Iris pigment epithelial cell (primary cell): ENCODE measurements at places on chromosomes 3 and 15.

DNA sequence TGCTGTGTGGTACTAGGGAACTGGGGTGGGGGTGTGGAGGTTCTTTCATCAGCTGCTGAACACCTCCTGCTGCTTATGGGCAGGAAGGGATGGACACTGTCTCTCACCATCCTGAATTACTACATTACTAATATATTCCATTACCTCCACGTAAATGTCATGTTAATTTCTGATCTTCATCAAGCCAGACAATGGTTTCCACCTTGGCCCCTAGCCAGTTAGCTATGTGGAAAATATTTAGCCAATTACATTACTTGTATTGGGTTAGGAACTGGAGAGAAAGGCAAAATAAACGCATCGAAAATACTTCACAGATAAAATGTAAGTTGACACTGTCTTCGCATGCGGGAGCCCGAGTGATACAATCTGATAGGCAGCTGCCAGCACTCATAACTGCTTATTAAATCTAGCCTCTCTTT, 95.1 kb downstream of the FOXP1 start:
- no peak for DNase-seq

DNA sequence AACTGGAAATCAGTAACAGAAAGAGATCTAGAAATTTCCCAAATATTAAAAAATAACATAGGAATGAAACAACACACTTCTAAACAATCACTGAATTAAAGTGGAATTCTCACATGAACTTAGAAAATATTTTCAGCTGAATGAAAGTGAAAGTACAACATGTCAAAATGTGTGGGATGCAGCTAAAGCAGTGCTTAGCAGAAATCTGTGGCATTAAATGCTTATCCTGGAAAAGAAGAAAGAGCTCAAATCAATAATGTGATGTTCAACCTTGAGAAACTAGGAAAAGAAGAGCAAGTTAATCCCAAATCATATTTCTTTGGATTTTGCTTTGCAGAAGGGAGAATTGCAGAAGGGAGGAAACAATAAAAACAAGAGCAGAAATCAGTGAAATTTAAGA, 98.2 kb upstream of the NR2E3 start:
- DNase-seq: no peak

DNA sequence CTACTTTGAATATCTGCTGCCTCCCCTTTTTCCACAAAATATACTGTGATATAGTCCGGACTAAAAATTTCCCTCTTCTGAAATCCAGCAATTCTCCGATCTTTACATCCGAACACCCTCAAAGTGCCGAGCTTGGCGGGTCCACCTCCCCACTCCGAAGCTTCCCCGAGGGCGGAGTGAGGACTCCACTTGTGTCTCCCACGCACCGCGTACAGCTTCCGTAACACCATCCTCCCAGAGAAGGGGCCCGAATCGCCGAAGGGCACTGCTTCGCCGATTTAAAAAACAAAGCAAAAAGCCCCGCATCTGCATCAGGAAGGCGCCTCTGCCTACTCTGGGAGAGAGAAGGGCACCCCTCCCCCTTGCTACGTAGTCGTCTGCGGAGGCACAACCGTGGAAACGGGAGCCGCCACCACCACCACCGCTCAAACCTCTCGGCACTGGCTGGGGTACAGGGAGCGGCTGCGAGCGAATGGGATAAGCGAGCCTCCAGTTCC, 551 bp downstream of the NCBP2 start:
- DNase-seq: peak; percentile 62

DNA sequence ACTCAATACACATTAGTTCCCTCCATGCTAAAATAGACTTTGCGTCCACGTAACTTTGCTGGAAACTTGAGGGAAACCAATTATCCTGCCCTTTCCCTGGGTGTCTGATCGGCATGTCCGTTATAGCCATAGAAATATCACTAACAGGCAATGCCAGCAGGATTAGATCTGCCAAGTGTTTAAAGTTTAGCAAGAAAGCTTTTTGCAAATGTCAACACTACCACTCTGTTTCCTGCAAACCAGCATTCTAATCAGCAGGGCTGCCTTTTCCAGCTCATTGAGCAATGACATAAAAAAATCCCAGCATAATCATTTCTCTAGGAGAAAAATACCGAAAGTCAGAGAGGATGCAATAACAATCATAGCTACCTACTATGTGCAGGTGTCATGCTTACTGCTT, 60.9 kb downstream of the NOX5 start:
- no peak for DNase-seq

DNA sequence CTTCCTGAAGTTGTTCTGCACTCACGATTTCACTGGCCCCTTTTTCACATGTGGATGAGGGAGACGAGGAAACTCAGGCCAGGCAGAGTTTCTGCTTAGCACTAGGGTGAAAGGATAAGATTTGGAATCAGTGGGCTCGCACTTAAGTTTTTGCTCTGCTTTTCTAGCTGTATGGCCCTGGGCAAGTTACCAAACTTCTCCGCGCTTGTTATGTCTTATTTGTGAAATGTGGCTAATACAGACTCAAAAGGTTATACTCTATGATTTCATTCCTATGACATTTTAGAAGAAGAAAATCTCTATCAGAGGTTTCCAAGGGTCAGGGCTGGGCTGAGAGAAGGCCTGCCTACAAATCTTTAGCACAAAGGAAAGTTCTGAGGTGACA, 191.9 kb upstream of the LRIG1 start:
- no peak for DNase-seq

DNA sequence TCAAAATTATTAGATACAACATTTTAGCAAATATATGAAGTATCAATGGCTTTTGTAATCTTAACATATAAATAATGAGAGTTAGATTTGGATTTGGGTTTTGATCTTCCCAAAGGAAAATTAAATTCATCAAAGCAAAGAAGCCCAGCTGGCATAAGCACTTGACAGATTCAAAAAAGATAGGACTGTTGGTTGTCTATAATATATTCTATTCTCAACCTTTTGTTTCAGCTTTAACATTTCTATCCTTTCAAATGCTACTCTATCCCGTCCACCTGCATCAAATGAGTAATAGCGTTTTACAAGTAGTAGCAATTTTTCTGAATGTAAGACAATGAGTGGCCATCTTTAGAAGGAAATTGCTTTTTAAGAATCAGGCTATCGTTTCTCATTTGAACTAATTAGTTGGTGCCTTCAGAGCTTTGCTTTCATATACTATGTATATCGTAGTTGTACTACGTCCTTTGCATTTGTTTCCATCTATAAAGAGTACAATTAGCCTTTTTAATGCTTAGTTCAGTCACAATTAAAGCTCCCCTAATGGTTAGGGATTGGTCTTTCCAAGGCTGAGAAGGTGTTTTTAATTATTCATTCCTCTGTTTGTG, 278.0 kb downstream of the UBE2E2 start:
- DNase-seq: no peak

- no peak for DNase-seq
Observed at GRCh38 chr3:16801223-16801622, 83.5 kb upstream of the PLCL2 start.

DNA sequence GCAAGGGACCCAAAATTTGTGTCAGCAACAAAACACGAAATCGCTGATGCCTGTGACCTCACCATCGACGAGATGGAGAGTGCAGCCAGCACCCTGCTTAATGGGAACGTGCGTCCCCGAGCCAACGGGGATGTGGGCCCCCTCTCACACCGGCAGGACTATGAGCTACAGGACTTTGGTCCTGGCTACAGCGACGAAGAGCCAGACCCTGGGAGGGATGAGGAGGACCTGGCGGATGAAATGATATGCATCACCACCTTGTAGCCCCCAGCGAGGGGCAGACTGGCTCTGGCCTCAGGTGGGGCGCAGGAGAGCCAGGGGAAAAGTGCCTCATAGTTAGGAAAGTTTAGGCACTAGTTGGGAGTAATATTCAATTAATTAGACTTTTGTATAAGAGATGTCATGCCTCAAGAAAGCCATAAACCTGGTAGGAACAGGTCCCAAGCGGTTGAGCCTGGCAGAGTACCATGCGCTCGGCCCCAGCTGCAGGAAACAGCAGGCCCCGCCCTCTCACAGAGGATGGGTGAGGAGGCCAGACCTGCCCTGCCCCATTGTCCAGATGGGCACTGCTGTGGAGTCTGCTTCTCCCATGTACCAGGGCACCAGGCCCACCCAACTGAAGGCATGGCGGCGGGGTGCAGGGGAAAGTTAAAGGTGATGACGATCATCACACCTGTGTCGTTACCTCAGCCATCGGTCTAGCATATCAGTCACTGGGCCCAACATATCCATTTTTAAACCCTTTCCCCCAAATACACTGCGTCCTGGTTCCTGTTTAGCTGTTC, 34.9 kb downstream of the CHDH start:
- DNase-seq: no peak

GRCh38 chr3:46711305-46711704, 6.4 kb downstream of the PRSS50 start:
- no peak for DNase-seq

GRCh38 chr15:47812470-47812999, 95.2 kb downstream of the SEMA6D start:
- peak; percentile 87 for DNase-seq

DNA sequence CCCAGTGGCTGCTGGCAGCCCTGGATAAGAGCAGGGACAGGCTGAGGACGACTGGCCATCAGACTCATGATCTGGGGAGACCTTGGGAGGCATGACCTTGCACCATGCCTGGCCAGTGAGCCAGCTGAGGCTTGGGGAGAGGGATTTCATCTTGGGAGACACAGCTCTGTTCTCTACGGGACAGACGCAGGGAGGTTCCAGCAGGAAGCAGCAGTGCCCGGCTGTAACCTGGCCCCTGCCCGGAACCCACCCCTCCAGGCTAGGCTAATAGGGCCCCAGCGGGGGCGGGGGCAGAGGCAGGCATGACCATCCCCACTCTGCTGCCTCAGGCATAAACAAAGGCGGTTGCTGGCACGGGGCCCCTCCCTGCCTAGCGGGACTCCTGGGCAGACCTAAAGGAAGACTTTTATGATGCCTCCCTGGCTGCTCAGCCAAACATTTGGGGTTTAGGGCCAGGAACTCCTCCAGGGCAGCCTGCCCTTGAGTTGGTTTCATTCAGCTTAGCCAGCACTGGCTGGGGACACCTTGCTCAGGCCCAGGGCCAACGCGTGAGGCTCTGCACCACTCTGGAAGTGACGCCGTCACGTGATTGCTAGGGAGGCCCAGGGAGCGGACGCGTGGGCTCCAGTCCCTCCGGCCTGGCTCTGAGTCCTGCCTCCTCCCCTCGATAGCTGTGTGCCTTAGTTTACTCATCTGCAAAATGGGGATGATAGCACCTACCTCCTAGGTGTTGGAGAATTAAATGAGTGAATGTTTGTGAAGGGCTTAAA, 27.6 kb downstream of the HDAC11 start:
- no peak for DNase-seq

GRCh38 chr3:72413228-72413627, 435.0 kb downstream of the SHQ1 start:
- DNase-seq: peak; percentile 68

DNA sequence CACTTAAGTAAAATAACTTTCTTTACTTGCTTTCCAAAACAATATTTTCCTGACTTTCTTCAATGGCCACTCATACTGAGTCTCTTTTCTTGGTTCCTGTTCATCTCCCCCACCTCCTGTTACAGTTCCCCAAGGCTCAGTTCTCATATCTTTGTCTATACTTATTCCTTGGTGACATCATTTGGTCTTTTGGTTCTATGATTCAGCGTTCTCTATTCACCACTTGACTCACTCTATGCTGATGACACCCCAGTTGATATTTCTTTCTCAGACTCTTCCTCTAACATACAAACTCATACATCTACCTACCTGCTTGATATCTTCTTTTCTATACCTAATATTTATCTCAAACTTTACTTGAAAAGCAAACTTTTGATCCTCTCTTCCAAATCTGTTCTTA, 85.0 kb upstream of the P3H2 start:
- DNase-seq: peak; percentile 89

- no peak for DNase-seq
Observed at GRCh38 chr3:189572249-189572648, 58.9 kb upstream of the TP63 start.

- peak; percentile 14 for DNase-seq
Observed at GRCh38 chr3:147651107-147651778, 242.1 kb downstream of the ZIC1 start.

DNA sequence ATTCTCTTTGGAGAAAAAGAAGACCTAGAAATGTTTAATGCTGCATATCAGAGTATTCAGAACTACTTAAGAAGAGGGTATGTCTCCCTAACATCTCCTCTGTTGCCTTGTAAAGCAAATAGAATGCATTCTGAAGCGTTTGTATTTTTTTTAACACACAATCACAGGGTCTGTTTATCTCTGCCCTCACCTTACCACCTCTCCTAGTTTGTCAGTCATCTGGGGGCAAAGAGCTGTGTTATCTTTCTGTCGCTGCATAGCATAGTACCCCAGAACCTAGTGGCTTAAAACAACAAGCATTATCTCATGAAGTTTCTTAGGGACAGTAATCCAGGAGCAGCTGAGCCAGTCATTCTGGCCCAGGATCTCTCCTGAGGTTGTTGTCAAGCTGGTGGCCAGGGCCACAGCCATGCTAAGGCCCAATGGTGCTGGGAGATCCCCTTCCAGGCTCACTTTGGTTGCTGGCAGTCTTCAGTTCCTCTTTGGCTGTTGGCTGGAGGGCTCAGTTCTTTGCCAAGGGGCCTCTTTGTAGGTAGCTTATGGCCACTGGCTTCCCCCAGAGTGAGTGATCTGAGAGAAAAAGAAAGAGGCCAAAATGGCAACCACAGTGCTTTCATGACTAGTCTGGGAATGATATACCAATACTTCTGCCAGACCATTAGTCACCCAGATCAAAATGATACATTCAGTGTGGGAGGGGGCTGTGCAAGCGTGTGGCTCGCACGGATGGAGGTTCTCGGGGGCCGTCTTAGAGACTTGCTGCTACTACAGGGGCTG, 17.8 kb downstream of the EDEM1 start:
- DNase-seq: peak; percentile 42

- DNase-seq: no peak
Observed at GRCh38 chr3:81580355-81580754, 181.1 kb downstream of the GBE1 start.

DNA sequence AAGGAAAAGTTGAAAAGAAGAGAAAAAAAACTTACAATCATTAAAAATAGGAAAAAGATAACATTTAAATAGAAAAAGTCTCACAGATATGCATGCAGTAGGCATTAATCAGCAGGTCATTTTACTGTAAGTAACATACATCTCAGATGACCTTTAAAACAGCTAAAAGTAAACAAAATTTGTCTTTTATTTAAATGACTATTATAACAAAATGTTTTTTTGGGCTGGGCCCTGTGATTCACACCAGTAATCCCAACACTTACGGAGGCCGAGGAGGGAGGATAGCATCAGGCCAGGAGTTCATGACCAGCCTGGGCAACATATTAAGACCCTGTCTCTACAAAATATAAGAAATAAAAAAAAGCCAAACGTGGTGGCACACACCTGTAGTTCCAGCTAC, 14.7 kb downstream of the IQGAP1 start:
- no peak for DNase-seq

DNA sequence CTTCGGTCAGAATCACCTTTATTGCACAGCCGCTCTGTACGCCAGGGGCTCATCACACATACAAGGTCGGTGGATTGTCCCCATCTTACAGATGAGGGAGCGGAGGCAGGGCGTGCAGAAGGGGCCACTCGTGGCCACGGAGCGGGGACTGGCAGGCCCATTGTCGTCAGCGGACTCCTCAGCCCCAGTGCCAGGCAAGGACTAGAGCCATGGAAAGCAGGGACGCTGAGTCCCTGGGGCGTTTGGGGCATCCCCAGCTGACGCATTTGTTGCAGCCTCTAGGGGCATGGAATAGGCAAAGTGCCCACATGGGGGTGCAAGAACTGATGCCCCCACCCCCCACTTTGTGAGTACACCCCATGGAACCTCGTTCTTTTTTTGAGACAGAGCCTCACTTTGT, 29.8 kb upstream of the FURIN start:
- DNase-seq: no peak

- DNase-seq: peak; percentile 69
Observed at GRCh38 chr3:151912028-151912427, 38.6 kb downstream of the SUCNR1 start.
